ENCODE measurements at places on chromosomes 2 and 18. TPM values are rescaled to one million over a fixed set of nuclear protein-coding genes. Genes with fewer than 3 reads are reported as not detected.

DNA sequence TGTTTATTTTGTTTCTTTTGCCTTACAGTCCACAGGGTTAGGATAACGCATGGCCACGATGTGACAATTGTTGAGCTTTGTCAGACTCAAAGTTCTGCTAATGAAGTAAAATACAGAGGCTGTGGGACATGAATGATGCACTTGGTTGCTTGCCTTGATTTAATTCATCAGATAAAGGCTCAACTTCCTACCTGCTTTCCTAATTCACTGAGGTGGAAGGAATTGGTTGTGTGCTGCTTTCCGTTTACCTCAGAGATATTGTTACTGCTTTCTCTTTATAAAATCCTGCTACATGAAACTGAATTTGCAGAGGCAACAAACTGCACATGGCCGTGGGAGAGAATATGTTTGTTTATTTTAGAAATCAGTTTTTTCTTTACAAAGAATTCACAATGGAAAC is 6.6 kb downstream of the RIT2 start:
- no peak for DNase-seq

DNA sequence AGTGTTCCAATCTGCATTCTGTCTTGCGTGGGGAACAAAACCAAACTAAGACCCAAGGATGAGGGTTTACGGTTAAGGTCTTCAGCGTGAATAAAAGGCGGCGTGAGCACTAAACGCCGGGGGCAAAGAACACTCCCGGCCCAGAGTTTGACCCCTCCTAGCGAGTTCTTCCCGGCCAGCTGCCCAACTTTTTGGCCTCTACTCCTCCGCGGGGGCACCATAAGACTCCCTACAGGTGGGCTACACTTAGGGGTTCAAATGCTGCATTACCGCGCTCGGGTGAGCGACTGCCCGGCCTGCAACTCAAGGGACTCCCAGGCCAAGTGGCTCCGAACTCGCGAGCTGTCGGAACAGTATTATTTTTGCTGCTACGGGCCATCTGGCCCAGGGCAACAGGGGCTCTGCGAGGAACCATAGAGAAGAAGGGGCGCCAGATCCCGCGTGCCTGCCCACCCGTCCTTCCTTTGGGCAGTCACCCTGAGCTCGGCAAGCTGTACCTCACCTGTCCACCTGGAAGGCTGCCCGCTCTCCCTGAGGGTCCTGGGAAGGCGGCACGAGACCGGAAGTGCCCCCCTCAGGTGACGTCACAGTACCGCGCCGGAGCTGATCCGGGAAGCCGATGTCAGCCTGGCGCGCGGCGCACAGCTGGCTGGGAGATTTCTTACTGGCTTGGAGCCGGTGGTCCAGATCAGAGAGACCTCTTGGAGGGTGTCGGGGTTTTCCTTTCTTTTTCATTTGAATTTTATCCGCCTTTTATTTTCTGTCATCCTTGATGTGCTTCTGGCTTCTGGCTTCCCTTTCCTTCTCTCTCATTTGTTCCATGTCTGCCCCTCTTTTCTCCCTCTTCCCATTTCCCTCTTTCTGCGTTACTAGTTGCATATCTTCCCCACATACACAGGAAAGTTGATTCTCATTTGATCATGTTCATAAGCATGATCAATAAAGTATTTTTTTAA is at the start of gene LDAH:
Gene LDAH (minus strand): TSS at position 567 of the 956 bp plus-strand sequence. CDS start 21,638 bp downstream, outside the sequence.
- DNase-seq: peak; percentile 94

GRCh38 chr2:147450661-147451510 is 393.9 kb upstream of the ACVR2A start:
- no peak for DNase-seq

GRCh38 chr2:37985333-37985732 is 60.2 kb downstream of the RMDN2 start:
- peak; percentile 82 for DNase-seq

The ST6GAL2 gene
- polyA plus RNA-seq: not detected

DNA sequence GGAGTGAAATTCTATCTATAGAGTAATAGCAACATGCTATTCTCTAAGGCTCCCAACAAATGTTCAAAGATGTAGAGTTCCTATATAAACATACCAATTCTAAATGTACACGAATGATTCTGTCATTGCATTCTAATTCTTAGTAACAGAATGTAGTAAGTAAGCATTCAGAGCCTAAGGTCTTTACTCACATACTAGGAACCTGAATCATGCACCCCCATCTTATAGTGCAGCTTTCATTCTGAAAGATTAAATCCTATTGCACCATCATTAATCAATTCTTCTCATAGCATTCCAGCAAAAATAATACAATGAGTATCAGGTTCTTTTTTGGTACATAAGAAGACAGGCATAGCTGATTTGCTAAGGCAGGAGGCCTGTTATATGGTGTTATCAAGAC is 230.0 kb downstream of the NCKAP5 start:
- peak; percentile 3 for DNase-seq

The FER1L5 gene
- 0.05 TPM for polyA plus RNA-seq

The LYPD6 gene
- 2.6 TPM for polyA plus RNA-seq

- DNase-seq: peak; percentile 91
These were observed 172.8 kb downstream of the ANTXR1 start for GRCh38 chr2:69185807-69186206.

The ZAP70 gene
- not detected for polyA plus RNA-seq

The GAL3ST2 gene
- polyA plus RNA-seq: not detected

The NPAS2 gene
- 4.5 TPM for polyA plus RNA-seq

GRCh38 chr2:197077336-197077735 is 150.8 kb upstream of the PGAP1 start:
- DNase-seq: no peak

The MATN3 gene
- polyA plus RNA-seq: 2.0 TPM

The STON1 gene
- 3.0 TPM for polyA plus RNA-seq

The HAT1 gene
- polyA plus RNA-seq: 96.2 TPM

- no peak for DNase-seq
These were observed 90.1 kb downstream of the ABI2 start for GRCh38 chr2:203418271-203418670.

DNA sequence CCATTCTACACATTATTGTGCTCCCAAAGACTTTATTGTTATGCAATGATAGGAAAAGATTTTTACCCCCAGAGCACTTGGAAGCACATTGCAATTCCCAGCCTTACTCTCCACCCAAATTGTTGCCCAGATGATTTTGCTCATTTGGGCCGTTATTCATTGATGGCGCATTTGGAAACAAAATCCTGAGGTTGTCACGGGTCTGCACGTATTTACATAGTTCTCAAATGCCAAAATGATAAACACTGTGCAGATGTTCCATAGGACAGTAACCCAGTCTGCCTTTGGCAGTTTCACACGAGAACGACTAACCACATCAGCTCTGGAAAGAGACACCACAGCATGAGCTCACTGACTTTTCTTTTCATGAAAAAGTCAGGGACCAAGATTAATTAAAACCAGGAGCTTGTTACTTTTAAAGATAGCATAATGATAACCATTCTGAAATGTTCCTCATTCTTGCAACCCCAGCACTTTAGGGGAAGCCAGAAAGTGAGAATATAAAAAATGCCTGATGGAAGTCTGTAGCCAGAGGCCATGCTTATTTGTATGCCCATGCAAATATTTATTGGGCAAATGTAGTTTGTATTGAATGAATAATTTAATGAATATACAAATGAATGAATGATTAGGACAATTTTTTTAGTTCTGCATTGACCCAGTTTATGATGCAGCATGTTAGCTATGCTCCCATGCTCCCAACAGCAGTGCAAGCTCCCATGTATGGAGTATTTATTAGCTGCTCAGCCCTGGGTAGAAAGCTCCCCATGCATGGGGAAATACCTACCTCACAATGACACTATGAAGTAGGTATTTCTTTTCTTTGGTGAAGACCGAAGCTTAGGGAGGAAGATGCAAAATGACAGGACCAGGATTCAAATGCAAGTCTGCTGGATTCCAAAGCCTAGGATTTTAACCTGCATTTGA is 84.6 kb downstream of the MAIP1 start:
- DNase-seq: peak; percentile 87

GRCh38 chr18:11759456-11759855 is 70.4 kb downstream of the GNAL start:
- no peak for DNase-seq

The C2orf74 gene
- 17.9 TPM for polyA plus RNA-seq

- DNase-seq: no peak
These were observed 168.6 kb downstream of the SLC8A1 start for GRCh38 chr2:40283111-40283909.

The CROCC2 gene
- polyA plus RNA-seq: not detected

DNA sequence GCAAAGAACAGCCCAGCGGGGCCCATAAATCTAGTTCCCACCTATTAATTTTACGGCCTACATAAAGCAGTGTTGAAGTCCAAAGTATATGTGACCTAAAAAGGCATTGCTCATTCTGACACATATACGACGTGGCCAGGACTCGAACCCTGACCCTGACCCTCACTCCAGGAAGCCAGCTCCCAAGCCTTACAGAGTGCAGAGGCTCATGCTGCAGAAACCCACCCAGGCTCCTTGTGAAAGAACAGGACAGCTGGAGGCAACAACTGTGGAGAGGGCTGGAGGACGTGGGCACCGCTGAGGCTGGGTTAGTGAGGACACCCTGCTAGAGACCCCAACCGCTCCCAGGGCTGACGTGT is 221.6 kb downstream of the CYP26B1 start:
- DNase-seq: no peak

GRCh38 chr2:235592430-235592829 is 98.6 kb downstream of the AGAP1 start:
- no peak for DNase-seq

DNA sequence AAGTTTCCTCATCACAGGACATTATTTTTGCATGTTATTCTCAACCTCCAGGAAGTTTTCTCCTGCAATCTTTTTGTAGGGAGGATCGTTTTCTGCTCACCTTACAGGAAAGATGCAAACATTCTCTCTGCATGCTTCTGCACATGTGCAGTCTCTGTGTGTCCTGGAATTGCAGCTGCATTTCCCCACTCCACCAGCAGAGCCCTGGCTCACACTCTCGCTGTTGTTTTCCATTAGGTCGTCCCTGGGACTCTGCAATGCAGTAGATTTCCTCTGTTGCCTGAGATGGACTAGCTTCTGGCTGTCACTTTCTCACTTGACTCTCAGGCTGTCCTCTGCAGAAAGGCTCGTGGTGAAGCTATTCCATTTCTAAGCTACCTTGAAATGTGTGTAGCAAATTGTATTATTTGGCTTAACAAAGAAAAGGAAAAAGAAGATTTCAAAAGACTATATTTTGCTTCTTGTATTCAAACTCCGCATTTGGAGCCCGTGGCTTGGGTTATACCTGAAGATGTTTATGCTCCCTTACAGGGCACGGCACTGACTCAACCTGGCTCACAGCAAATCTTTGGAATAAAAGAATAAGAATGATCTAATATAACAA is 346.7 kb downstream of the RAD51AP2 start:
- peak; percentile 51 for DNase-seq

Data from GM23248 (cell line).